ENCODE measurements at places on chromosomes 2 and 18.

DNA sequence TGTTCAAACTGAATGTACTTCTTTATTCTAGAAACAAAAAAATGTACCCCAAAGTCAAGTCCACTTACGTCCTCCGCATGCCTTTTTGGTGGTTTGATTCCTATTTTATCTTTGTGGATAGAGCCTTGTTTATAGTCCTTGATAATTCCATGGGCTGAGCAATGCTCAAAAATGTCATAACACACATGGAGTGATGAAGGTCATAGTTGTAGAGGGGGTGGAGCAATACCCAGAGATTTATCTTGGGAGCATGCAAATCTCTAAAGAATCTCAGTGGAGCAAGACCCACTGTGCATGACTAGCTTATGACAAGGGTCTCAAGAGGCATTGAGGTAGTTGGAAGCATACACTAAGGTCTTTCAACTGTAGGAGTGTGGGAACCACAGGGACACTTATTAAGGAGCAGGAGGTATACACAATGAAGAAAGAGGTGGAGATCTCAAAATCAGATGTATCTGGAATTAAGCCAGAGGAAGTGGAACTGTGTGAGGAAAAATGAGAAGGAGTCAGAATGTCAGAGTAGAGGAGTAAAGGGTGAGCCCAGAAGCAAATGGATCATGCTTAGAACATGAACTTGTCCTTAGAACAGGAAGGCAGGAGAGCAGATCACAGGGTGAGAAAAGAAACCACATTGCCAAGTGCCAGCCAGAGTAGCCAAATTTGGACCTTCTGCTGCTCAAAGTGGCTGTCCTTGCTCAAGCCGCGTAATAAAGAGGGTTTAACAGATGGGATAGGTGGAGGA, 68.1 kb upstream of the STK39 start:
- DNase-seq: no peak

GRCh38 chr2:216911886-216912285, 52.0 kb upstream of the TNP1 start:
- no peak for DNase-seq

DNA sequence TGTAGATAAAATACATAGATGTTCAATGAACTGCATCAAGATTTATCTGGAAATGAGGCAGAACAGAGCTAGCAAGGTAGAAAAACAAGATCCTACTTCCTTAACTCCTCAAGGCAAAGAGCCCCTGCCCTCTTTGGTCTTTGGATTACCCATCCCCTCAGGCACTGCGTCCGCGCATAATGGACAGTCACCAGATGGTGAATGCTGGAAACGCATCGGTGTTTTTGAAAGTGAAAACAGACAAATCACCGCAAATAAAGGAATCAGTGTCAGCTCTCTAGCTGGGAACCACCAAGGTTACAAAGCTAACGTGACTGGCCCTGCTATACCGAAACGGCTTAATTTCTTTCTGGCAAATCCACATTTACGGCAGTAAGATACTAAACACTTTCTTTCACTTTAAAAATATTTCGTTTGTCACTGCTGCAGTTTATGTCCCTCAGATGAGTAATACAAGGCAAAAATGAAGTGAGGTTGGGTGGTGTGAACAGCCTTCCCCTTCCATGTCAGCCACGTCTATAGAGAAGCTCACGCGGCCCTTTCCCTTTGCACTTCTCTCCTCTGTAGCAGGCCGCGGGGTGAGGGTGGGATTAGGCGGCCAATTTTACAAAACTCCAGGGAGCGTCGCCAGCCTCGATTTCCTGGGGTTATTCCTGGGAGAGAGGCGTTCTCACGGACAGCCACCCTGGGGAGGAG, 627 bp upstream of the GALR1 start:
- no peak for DNase-seq

DNA sequence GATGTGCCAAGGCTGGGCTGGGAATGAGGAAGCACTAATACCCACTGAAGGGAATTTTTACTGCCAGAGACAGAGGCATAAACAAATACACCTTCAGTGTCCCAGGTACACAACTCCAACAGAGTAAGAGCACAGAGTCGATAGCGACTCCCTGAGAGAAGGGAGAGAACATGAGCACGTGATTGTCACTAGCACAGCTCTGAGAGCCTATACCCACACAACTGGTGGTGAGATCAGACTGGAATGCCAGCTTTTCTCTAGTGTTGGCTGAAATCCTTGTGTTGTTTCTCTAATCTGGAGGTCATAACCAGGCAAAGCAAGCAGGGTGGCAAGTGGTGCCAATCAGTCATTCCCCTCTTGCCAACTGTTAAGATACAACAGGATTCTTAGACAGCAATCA, 377.2 kb downstream of the CNTNAP5 start:
- no peak for DNase-seq

DNA sequence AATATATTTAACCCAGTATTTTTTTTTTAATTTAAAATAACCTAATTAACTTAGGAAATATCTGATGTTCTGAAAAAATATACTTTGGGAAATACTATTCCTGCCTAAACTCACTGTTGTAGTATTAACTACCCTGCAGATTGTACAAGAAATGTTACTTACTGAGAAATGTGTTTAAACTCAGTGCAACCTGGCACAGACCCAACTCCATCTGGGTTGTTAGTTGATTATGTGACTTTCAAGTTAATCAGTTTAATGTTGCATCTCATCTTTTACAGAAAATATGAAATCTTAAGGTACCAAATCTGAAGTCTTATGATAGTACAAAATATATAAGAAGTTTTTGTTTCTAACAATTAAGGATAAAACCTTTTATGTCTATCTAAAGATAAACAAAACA, 27.3 kb downstream of the VAPA start:
- no peak for DNase-seq

DNA sequence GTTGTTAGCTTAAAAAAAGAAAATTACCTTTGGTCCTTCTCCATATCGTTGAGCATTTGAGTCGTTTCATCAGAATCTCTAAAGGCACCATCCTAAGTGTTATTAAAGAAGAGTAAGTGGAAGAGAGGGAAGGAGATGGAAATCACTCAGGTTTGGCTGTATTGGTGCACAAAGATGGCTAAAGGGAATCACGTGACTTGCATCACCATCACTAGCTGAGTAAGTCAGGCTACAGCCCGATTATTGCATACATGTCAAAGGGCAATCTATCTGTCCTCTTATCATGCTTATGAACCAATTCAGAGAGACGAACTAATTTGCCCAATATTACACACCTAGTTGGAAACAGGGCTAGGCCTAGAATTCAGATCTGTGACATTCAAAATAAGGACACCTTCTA, 137.6 kb downstream of the CMPK2 start:
- DNase-seq: no peak

- no peak for DNase-seq
Measured at GRCh38 chr2:216872040-216872439, 12.2 kb upstream of the TNP1 start.

- no peak for DNase-seq
Measured at GRCh38 chr2:168158586-168158985, 88.8 kb downstream of the STK39 start.

GRCh38 chr18:77087393-77088141, 45.0 kb downstream of the MBP start:
- DNase-seq: no peak

GRCh38 chr2:143463719-143464118, 334.5 kb downstream of the ARHGAP15 start:
- no peak for DNase-seq

- no peak for DNase-seq
Measured at GRCh38 chr2:160822006-160822405, 328.4 kb upstream of the RBMS1 start.

GRCh38 chr2:107412981-107413380, 413.7 kb upstream of the RGPD4 start:
- DNase-seq: no peak

- DNase-seq: no peak
Measured at GRCh38 chr2:55302241-55302640, 33.2 kb upstream of the MTIF2 start.

- no peak for DNase-seq
Measured at GRCh38 chr2:216754336-216754735, 59.0 kb upstream of the IGFBP5 start.

GRCh38 chr2:215019521-215020145, 118.8 kb downstream of the ABCA12 start:
- DNase-seq: no peak

DNA sequence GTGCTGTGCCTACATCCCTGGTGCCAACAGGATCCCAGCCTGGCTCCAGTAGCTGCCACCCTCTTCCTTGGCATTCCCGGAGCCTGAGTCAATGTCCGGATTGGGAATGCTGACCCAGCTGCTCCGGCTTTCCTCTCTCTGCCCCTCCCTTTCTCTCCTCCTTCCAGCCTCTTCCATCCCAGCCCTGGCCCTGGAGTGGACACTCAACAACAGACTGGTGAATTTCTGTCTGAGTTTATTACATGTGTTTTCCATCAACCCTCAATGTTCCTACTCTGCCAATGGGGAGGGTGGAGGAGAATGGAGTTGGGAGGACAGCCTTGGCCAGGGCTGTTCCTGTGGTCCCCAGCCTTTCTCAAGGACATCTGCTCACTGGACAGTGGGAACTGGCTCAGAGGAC, 917 bp upstream of the PRKAG3 start:
- no peak for DNase-seq

- no peak for DNase-seq
Measured at GRCh38 chr2:234269769-234270204, 219.3 kb downstream of the SPP2 start.

- no peak for DNase-seq
Measured at GRCh38 chr2:105460048-105460732, 61.3 kb upstream of the FHL2 start.

DNA sequence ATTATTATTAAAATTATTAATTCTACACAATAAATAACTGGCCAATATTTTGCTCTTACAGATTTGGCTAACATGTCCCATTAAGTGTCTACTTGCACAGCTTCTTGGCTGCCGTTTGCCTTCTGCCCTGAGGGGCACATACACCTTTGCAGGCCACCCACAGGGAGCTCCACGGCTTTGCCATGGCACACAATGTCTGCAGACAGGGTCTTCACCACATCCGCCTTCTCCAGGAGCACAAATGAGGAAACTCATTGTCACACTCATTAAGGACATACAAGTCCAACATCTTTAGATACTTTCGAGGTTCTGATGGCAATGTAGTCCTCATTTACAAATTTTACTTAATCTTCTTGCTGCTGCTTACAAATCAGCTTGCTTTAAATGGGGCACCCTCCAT, 45.6 kb downstream of the LONRF2 start:
- no peak for DNase-seq

GRCh38 chr18:48514786-48515185, 24.0 kb upstream of the CTIF start:
- no peak for DNase-seq

DNA sequence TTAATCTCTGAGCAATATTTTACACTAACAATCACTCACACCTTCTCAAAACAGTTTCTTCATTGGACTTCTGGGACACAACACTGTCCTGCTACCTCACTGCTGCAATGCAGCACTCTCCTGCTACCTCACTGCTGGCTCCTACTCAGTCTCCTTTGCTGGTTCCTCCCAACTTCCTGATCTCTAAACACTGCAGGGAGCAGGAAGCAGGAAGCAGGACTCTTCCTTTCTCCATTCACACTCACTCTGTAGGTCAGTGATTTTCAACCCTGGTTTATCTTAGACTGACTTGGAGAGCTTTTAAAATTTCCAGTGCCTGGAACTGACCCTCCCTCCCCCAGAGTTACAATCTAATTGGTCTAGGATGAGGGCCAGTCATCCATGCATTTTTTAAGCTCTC, 243.4 kb upstream of the RBBP8 start:
- DNase-seq: no peak

DNA sequence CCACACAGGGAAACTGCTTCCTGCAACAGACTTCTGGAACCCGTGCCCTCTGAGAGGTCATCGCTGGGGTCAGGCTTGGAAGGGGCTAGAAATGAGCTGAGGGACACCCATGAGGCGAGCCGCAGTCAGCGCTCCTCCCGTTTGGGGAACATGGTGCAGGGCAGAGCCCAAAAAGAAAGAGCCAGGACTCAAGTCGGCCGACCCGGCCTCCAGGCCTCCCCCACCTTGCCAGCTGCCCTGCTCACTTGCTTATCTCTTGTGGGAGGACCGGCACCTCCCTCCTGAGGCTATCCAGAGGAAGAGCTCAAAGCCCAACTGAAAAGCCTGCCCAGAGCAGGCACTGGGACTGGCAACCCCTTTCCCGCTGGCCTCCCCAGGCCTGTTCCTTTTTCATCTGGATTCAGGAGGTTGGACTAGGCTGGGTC, 43.6 kb downstream of the SCTR start:
- DNase-seq: no peak

- DNase-seq: no peak
Measured at GRCh38 chr2:233934524-233934923, 17.4 kb downstream of the TRPM8 start.

DNA sequence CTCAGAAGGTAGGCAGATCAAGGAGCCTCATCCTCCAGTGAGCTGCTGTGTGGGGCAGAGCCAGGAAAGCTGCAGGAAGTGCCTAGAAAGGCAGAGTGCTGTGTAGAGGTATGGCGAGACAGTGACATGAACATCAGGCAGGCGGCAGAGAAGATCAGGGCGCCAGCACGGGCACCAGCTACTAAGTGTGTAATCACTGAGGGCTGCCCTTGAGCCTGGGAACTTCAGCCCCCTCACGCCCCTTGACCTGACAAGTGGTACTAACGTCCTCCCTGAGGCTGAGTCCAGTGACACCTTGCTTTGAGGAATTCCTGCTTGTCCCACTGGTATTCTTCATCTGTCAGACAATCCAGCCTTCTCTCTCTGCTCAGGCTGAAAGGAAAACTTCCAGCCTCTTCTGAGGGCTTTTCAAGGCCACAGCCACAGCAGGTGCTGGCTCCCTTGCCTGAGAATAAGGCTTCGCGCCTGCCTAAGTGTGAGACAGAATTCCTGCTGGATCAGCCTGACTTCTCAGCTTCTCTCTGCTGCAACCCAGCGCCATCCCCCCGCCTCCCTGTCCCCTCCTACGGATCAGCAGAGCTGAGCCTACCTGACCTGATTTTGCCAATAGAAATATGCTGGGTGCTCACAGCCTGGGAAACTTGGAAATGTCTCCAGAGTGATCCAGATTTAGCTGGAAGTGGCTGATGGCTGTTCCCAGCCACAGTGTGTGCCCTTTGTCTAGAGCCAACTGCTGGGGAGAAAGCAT, 148.0 kb downstream of the SMAD7 start:
- no peak for DNase-seq

GRCh38 chr18:56889621-56890020, 238.5 kb downstream of the WDR7 start:
- no peak for DNase-seq

DNA sequence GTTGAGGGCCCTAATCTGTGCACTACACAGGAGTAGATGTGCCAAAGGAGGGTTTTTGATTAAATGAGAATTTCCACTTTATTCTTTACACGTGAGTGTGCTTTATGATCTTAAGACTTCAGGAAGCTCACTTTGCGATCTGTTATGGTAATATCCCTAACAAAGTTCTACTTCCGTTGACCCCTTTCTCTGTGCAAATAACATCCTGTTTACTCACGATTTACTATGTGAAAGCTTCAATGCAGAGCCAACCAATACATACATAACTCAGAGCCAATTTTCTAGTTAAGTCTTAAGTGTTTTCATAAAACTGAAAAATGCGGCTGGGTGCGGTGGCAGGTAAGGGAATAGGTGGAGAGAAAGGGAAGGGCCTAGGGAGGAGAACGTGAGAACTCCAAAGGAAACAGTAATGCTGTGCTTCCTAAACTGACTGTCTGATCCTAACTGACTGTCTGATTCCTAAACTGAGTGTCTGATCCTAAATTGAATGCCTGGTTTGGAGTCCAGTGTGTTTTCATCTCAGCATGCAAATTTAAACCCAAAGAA, 87.6 kb downstream of the PLCL1 start:
- DNase-seq: no peak

All from activated naive CD4-positive, alpha-beta T cell (primary cell).